ENCODE measurements at places on chromosomes 7 and 10.

DNA sequence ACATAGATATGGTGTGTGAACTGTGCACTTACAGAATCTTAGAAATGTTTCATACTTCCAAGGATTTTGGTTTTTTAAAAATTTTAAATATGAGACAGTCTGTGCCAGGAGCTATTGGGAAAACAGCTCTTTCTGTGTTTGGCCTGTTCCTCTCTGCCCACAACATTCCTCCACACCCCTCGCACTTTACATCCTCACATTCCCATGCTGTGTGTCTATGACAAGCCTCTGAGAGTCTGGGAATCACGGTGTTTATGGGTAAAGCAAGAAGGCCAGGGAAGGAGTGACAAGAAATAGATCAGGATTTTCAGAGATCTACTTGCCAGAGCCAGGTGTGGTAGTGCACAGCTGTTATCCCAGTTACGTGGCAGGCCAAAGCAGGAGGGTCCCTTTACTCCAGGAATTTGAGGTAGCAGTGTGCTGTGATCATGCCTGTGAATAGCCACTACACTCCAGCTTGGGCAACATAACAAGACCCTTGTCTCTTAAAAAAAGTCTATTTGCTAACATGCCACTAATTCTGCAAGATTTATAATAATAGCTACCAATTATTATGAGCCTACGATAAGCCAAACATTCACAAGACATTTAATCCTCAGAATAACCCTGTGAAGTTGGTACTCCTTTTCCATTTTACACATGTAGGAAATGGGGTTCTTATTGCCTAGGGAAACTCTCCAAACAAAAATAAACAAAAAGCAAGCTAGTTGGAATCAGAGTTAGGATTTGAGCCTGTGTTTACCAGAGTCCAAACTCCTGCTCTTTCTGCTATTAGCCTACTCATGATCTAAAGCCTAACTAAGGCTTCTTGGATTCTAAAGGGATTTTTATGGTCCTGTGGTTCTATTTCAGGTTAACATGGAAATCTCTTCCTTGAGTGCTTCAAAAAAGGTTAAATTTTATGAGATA lies 168.3 kb upstream of the SP8 start:
- no peak for DNase-seq

DNA sequence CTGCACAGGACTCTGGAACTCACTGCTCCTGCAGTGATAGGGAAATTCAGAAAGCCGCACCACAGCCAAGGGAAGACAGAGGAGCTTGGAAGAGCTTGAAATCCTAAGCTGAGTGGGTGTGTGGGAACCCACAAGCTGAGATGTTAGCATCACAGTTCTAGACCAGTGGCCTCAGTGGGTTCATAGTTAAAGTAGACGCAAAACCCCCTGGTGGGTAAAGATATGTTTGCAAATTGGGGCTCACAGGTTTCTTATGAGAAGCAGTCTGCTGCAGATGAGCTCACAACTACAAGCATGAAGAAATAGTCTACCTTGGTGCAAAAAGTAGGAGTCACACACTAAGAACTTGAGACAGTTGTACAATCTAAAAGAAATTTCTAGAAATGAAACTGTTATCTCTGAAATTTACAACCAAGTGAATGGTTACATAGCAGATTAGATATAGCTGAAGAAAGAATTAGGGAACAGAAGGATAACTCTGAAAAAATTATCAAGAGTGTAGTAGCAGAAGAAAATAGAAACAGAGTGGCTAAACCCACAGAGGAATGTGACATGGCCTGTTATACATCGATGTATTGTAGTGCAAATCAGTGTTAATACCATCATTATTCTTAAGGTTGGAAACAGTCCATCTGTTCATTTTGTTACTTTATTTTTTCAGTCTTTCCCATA lies 77.2 kb downstream of the DYNC2I1 start:
- no peak for DNase-seq

DNA sequence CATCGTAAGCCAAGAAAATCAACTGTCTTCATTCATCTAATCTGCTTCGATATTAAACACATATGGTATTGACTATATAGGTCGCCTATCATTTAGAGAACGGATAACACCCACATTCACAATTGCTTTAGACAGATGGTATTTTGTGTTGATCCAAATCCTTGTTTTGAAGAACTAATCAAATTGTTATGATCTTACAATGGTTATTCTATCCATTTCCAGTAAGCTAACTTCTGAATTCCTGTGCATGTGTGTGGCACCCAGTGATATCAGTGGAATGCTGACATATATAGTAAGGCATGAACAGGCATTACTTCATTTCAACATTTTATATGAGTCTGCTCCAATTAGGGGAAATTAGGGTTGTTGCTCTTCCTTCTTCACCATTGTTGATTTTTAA lies 98.8 kb downstream of the SEMA3E start:
- DNase-seq = no peak

DNA sequence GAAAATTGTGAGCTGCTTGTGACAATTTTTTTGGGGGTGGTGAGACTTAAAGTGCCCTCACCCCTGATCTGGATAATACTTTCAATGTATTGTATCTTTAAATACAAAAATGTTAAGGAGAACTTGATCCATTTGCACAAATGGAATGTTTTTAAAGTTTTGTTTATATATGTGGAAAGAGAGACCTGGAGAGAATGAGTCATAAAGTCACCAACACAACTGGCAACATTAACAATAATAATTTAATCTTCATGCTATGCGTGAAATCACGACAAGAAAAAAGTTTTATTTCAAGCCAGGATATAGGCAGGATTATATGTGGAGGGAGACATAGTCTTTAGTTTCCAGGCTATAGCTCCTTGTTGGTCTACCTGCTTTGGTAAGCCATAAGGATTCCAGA lies 537.5 kb downstream of the GPAM start:
- no peak for DNase-seq

DNA sequence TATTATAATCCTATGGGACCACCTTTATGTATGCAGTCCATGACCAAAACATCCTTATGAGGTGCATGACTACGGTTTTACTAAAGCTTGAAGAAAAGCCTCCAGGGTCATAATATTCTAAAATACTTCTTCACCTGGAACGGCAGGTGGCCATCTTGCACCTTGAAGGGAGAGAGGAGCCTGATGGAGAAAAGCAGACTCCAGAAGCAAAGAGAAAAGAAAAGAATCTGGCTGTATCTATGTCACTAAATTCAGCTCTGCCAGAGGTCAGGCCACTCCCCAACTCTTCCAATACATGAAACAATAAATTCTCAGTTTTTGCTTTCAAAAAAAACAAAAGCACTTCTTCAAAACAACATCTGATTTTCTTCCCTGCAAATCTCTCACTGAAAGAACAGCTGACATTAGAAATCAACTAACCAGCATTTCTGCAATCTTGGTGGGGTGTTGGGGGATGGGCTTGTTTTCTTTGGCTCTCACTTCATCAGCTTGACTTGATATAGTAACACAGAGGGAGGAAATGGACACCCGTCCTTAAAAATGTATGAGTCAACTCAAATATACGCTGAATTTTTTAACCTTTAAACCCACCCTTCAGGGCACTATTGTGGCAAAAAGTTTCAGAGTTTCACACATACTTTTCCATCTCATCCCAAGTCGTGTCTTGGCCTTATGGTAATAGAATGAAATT lies 21.7 kb downstream of the HIBADH start:
- no peak for DNase-seq

GRCh38 chr7:5012985-5013384 lies 32.7 kb upstream of the RBAK start:
- no peak for DNase-seq

DNA sequence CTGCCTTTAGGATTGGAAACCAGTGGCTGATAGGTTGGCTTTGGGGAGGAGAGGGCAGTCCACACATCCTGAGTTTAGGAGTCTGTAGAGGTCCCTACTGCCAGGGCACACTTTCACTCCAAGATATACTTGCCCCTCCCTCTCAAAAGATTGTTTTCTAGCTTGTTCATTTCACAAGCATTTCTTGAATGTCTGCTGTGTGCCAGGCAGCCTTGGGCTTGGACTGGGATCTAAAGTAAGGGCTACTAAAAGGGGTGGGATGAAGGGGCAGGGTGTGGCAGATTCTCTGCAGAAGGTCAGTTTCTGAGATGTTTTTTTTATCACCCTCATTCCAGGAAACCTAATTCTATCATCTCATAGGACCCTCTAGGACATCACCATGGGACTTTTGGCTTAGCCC lies 272.4 kb downstream of the SKAP2 start:
- DNase-seq = no peak

DNA sequence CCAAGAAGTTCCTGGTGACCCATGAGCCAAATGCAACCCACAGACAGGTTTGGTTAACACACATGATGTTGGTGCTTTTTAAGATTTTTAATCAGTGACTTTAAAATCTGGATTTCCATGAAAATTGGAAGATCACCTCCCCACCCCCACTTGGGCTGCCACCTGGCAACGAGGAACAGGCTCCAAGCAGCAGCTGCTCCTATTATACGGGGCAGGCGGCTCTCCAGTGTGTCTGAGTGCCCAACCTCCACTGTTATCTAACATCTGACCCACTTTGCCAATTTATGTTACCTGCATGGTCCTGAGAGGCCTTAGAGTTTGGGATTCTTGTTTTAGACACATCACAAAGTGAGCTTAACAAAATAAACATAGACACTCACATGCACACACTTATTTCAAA lies 56.4 kb downstream of the SGMS1 start:
- no peak for DNase-seq

DNA sequence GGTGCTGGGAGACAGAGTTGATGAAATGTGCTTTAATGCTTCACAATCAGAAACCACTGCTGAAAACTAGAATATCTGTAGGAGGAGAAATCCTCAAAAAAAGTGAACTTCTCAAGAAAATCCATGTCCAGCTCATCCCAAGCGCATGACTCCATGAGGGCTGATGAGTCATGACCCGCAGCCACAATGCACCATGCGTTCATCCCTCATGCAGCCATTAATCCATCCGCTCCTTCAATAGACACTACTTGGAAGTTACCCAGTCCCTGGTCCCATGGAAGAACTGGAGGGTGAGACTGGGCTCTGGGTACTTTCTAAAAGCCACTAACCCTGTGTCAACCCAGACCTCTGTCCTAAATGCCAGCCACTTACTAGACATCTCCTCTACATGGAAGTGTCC lies 24.4 kb downstream of the TMEM273 start:
- DNase-seq = no peak

DNA sequence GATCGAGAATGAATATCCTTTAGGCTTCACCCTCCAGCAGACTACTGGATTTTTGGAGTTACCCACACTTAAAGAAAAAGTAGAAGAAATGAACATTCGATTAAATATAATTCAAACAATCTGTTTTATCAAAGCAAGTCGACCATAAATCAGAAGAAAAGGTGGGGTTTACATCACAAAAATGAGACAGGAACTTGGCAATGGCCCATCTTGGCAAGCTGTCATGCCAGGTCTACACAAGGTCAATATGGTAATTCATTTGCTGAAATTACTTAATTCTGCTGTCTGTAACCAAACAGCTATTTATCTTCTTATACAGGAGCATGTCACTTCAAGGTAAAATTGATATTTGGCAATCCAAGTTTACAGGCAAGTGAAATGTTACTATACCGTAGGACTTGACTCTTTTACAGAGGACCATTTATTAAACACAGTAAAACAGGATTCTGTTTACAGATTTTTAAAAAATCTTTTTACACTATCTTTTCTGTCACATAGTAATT lies 640.6 kb upstream of the NRP1 start:
- no peak for DNase-seq

DNA sequence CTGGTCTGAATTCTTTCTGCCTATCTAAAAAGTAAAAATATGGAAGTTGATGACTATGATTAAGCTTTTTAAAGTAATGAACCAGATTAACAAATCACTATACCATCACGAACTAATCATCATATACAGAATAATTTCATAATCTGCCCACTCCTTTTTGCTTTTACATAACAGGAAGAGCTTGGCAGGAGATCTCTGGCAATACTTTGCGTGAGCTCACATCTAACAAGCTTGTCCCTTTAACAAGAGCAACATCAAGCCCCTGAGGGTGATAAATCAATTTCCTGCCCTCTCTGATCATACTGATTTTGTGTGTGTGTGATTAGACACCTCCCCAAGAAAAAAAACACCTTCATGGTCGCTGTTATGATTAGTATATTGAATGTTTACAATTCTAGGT lies 143.5 kb upstream of the ASAH2 start:
- DNase-seq = no peak

DNA sequence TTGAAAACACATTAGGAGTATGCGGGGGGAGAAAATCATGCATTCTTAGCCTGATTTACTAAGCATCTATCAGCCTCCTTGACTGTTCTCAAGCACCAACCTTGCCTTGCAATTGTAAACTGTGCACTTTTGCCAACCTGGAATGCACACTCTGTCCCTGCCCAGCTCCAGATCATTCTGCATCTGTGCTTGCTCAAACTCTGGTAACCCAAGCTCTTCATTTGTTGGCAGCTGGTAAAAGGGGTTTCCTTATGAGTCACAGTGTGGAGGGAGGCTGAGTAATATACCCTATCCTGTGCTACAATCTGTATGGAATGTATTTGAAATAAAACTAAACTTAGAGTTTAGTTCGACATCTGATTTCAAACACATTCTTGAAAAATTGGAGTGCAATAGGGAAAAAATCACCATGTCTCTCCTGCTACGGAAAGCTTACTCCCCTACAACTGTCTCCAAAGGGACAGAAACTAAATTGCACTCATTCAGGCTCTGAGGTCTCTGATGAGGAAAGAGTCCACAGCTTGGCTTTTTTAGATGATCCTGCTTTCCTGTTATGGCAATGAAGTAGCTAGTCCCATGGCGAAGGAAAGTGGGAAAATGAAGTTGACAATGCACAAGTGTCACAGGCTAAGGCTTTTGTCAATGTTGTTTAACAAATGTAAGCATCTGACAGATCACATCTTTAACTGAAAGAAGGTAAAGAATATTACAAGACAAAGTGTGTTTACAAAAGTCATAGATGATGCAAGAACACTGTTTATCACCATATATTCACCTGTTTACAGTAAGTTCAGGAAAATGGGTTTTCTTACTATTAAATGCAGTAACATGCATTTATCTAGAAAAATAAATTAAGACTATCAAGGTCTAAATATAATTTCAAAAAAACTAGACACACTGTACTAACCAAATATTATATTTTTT lies 61.9 kb downstream of the TES start:
- DNase-seq = no peak

DNA sequence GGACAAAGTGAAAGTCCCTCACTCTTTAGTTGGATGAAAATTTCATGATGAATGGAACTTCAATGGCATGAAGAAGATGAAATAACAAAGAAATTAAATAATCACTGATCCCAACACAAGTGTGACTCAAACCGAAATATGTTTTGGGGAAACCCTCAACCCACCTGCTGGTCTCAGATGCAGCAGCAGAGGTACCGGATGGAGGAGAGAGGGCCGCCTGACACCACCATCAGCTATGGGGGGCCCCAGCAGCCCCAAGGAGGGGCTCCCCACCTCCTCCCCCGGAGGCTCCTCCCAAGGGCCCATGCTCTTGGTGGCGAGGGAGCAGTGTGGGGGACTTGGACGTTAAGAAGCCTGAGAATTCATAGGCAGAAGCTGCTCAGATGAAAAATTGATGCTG lies 137.2 kb upstream of the ADARB2 start:
- DNase-seq = no peak

Data from T-helper 2 cell (primary cell).